Stimulated activated CD4-positive, alpha-beta T cell treated with anti-CD3 and anti-CD28 coated beads, Interleukin-12 subunit alpha, Interleukin-12 subunit beta, amount 100 ng/mL, for 24 hours (primary cell): ENCODE measurements at places on chromosomes 12 and 14.

DNA sequence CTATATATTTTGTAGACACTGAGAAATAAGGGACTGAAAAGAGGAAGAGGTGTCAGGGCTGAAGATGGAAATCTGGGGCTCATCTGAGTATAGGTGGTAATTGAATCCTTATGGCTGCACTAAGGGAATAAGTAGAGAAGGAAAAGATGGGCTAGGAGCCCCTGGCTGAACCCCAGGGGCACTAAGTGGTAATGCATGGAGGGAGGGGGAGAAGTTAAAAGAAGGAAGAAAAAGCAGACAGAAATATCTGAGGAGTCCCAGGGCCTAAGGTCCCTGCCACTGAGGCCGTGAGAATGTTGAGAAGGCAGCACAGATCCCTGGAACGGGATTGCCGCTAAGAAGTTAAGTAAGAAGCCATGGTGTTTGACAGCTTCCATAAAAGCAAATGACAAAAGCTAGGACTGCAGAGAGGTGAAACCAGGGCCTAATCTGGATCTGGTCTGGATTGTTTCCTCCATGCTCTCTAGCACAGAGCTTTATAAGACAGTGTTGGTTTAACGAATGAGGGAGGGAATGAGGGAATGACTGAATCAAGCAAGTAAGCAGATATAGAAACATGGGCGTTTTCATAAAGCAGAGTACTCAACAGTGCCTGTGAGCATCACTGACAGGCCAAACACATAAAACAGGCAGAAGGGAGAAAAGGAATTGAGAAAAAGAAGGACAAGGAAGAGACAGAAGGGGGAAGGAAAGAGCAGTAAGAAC is 92.9 kb downstream of the HMGA2 start:
- no peak for DNase-seq

DNA sequence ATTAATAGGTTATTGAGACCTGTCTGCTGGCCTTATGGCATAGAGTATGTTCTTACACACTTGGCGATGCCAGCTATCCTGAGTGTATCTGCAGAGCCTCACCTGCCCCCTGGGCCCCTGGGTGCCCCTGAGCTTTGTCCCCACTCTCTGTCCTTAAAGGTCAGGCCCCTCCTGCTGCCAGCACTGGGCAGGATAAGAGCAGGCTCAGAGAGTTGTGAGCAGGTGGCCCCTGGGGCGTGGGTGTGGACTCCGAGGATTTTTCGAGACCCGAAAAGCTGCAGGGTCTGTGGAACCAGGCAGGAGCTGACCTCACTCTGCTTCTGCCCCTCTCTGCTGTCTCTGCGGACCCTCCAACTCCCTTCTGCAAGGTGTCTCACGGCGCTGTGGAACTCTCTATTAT is 8.2 kb downstream of the HIP1R start:
- no peak for DNase-seq

DNA sequence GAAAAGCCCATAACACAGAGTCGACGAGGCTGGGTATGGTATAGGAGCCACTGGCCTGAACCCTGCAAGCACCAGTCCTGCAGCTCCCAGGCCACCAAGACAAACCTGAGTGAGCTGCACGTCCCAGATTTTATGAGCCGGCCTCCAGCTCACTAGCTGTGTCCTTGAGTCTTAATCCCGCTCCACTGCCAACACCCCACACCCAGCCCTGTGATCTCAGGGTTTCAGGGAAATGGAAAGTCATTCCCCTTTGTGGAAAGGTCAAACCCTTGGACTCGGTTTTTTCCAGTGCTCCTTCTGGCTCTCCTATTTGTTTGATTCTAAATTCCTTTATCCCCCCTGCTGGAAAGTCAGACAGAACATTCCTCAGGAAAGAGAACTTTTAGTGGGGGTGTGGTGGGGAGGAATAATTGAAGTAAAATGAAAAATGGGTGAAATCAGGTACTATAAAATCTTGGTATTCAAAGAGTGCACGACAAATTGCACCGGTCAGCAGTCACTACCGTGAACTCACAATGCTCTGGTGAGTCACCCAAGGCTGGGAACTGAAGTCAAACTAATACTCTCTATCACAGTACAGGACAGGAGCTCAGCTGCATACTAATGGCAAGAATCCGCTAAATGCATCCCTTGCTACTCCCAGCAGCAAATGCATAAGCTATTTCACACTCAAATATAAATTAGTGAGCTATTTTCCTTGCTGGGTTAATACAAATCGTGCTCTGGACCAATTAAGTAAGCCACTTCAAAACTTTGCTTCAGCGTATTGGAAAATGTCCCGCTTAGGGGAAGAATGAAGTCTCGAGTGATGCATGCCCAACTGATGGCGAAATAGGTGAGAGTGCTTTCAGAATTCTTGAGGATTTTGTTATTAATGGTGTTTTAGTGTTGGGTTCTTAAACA is 9.0 kb downstream of the PITPNM2 start:
- no peak for DNase-seq

GRCh38 chr12:100267603-100268281 is 765 bp downstream of the SCYL2 start:
- peak; percentile 4 for DNase-seq

GRCh38 chr12:50620109-50620977 is 115.6 kb downstream of the DIP2B start:
- DNase-seq = no peak

- no peak for DNase-seq
These were observed 127.6 kb upstream of the AMIGO2 start for GRCh38 chr12:47207340-47207717.

- DNase-seq = no peak
These were observed 403.1 kb downstream of the TMEM121 start for GRCh38 chr14:105929327-105930081.

DNA sequence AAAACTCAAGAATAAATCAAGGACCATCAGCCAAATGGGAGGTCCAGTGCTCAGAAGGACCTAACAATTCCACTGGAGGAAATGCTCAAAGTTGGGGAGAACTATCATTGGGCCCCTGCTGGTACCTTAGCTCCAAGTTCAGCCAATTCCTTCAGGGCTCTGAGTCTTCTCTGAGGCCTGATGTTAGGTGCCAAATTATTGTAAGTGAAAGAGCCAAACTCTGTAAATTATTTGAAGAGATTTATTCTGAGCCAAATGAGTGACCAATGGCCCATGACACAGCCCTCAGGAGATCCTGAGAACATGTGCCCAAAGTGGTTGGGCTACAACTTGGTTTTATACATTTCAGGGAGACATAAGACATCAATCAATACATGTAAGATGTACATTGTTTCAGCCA is 8.2 kb upstream of the TMEM263 start:
- DNase-seq = no peak

- no peak for DNase-seq
These were observed 48.4 kb upstream of the EML1 start for GRCh38 chr14:99744873-99745224.

- DNase-seq = peak; percentile 30
These were observed 7.5 kb downstream of the ITGA5 start for GRCh38 chr12:54411391-54412241.

DNA sequence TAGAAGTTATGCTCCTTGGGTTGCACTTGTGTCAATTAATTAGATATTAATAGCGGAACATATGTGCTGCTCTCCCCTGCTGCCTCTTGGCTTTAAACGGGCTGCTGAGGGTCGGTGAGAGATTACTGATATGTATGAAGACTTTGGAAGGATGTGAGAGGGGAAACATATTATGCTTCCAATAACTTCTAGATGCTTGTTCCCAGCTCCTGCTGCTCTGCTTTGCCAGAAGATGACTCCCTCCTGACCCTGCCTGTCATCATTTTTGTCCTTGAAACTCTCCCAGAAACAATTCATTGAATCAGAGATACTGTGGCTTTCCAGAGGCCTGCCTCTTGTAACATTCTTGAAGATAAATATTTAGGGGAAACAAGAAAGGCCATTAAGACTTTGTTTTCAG is 300.1 kb upstream of the STXBP6 start:
- no peak for DNase-seq

DNA sequence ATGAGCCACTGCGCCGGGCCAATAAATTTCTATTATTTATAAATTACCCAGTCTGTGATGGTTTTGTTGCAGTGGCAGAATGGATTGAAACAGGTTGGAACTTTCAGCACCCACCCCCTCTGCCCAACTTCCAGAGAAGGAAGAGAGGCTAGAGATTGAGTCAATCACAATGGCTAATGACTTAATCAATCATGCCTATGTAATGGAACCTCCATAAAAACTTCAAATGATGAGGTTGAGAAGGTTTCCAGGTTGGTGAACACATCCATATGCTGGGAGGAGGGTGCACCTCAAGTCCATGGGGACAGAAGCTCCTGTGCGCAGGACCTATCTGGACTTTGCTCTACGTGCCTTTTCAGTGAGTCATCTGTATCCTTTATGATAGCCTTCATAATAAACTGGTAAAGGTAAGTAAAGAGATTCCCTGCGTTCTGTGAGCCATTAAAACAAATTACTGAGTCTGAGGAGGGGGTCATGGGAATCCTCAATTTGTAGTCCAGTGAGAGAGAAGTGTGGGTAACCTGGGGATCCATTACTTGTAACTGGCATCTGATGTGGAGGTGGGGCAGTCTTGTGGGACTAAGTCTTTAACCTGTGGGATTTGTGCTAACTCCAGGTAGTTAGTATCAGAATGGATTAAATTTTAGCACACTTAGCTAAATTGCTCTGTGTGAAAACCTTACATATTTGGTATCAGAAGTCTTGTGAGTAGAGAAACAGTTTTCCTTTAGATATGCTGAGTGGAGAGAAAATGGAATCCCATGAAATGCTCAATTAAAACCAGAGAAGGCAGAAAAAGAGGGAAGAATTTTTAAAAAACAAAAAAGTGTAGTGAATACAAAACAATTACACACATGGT is 11.7 kb upstream of the NGDN start:
- DNase-seq = no peak

- no peak for DNase-seq
These were observed 97.1 kb downstream of the RPS6KA5 start for GRCh38 chr14:90963343-90963742.

GRCh38 chr12:107788690-107789458 is 14.4 kb downstream of the ASCL4 start:
- DNase-seq = no peak
